ENCODE measurements at places on chromosomes 5 and 9.

GRCh38 chr9:133519693-133520092 is 5.1 kb downstream of the MYMK start:
- no peak for DNase-seq

DNA sequence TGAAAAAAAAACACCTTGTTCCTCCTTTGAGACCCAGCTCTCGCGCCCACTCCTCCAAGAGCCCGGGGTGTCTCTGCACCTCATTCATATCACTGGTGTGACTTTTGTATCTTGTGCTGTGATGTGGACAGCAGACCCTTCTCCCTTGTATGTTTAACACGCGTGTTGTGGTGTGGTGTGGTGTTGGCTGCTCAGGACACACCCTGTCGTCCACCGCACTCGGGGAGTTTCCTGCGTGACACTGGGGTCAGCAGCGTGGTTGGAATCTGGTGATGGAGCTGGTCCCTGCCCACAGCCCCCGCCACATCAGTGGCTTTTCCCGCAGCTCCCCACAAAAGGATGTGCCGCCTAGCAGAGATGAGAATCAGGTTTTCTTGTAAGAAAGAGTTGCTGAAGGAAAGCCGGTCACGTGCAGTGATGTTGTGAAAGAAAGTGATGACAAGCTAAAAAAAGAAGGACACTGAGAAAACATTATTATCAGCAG is 61.5 kb downstream of the TENT4A start:
- DNase-seq, result no peak

DNA sequence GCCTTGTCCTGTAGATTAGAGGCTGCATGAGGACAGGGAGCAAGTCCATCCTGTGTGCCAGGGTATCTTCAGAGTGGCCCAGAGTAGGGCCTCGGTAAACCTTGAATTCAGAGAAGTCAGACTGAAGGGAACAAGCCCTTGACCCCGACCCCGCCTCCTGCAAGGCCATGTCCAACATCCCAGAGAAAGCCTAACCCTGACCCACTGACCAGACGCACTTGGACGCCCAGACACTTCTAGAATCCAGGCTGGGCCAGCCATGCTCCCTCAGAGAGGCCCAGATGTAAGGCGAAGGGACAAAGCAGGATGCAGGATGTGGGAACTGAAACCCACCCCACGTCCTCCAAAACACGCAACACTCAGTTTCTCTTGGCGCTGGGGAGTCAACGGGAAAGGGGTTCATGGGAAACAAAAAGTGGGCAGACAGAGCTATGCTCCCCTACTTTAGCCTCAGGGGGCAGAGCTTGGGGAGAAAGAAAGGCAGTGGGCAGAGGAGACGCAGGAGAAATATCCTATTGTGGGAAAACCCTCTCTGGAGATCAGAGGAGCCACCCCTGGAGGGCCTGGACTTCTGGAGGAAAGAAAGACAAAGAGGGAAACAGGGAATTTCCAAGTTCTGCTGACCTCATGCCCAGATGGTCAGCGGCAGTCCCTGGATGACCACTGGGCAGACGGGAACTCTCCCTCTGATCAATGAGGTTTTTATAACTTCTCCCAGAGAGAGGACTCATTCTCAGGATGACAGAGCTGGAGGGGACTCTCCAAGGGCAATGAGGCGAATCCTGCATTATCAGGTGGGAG is 13.0 kb downstream of the TNIP1 start:
- no peak for DNase-seq

DNA sequence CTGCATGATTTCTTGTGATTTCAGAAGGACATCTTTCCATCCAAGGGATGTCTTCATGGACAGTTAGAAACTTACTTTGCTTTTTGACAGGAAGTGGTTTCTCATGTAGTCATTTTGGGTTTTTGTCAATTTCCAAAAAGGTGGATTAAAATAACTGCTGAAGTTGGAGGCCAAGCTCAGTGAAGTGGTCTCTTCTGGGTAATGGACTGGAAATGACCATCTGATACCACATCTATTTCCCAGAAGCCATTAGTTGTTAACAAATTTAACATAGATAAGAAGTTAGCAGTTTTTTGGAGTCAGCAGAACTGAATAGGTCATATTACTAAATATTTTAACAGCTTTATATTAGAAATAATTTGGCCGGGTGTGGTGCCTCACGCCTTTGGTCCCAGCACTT is 86.2 kb upstream of the MYO10 start:
- DNase-seq, result no peak

DNA sequence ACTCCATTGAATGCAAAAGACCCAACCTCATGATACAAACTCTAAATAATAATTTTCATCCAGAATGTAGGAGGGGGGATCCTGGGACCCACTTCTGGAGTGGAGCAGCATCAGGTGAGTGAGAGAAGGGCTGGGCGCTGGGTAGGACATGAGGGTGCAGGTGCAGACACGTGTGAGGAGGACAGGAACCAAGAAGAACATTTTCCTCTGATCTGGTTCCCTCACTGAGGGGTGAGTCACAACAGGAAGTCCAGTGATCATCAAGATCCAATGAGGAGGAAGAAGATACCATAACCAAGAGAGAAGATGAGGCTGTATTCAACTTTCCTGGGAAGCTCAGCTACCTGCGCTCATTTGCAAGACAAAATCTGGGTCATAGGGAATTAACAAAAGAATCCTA is 57.4 kb downstream of the SFXN1 start:
- DNase-seq, result no peak

DNA sequence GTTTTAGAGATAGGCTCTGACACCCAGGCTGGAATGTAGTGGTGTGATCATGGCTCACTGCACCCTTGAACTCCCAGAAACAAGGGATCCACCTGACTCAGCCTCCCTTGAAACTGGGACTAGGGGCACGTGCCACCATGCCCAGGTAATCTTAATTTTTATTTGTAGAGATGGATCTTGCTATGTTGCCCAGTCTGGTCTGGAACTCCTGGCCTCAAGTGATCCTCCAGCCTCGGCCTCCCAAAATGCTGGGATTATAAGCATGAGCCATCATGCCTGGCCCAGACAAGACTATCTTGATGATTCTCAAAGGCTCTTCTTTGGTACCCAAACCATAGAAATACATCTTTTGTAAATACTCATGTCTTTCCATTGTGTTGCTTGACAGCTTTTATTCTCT is 10.8 kb downstream of the OSMR start:
- DNase-seq, result no peak

DNA sequence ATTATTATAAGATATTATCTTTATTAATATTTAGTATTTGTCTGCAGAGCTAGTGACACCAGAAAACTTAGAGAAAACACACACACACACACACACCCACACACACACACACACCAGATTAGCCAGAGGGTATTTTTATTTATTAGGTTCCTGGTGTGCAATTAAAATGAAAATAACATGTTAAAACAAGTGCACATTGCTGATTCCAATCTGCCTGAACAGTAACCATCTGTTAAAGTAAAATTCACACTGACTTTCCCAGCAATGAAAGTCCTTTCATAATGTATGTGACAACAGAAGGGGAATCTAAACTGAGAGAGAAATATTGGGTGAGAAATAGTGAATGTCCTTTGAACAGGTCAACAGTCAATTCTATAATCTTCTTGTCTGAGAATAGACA is 2323.5 kb upstream of the ACO1 start:
- DNase-seq, result no peak

- DNase-seq, result no peak
Measured at GRCh38 chr5:154761046-154761736, 6.0 kb downstream of the LARP1 start.

DNA sequence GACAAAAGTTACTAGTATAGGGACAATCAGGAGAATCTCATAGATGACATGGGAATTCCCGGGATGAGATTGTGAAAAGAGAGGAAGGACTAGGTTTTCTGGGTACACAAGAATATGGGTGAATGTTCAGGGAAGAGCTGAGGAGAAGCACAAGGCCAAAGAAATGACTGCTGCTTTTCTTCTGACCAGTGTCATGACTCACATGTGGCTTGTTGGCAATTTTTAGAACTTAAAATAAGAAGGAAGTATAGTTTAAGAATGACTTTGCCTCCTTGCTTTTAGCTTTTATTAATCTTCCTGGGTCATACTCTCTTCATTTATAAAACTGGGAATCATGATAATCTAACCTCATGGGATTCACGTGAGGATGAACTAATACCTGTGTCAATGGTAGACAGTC is 652.4 kb upstream of the MEF2C start:
- DNase-seq, result no peak

DNA sequence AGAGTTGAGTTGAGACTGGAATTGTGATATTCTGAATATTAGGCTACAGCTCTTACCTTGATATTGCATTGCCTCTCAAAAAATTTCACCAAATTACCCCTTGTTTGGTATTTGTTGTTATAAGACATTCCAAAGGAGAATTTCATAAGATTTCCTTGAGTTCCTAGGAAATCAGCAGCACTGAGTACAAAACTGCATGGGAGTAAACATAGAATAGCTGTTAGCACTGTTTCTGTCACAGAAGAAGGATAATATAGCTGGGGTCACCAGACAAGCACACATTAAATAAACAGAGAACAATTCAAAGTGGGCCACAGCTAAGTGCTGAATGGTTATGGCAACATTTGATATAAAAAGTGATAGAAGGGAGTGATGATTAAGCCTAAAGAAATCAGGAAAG is 724.3 kb downstream of the PRELID2 start:
- no peak for DNase-seq

- DNase-seq, result no peak
Measured at GRCh38 chr9:74953235-74953751, 581 bp upstream of the C9orf40 start.

DNA sequence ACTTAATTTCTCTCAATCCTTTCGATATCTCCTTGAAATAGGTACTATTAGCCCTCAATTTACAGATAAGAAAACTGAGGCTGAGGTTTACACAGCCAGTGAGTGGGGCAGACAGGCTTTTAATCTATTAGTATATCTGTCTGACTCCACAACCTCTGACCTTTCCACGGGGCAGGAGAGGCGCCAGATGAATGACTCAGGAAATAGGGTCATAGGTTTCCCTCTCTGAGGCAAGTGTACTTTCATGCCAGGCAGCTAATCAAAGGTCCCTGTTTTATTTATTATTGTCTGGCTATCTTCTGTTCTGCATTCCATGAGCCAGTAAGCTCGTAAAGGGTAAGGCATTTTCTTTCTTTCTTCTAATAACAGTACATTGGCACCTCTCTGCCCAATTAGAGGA is 79.6 kb upstream of the KLF4 start:
- DNase-seq, result no peak

DNA sequence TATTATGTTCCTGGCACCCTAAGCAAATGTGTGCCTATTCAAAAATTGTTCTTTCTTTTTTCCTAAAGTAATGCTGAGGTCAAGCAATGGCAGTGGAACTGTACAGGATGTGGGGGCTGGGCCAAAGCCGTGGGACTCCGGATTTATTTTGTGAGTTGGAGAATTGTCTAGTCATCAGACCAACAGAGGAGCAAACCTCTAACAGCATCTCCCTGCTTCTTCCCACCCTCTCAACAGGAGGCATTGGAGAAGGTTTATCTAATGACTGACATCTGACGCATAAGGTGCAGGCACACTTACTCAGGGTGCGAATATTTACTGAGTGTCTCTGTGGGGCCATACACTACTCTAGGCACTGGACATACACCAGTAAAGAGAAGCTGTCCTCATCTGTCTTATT is 38.6 kb downstream of the MARCHF11 start:
- no peak for DNase-seq

GRCh38 chr9:37030611-37030939 is 3.5 kb downstream of the PAX5 start:
- no peak for DNase-seq

GRCh38 chr5:173875189-173875588 is 13.0 kb upstream of the CPEB4 start:
- no peak for DNase-seq

DNA sequence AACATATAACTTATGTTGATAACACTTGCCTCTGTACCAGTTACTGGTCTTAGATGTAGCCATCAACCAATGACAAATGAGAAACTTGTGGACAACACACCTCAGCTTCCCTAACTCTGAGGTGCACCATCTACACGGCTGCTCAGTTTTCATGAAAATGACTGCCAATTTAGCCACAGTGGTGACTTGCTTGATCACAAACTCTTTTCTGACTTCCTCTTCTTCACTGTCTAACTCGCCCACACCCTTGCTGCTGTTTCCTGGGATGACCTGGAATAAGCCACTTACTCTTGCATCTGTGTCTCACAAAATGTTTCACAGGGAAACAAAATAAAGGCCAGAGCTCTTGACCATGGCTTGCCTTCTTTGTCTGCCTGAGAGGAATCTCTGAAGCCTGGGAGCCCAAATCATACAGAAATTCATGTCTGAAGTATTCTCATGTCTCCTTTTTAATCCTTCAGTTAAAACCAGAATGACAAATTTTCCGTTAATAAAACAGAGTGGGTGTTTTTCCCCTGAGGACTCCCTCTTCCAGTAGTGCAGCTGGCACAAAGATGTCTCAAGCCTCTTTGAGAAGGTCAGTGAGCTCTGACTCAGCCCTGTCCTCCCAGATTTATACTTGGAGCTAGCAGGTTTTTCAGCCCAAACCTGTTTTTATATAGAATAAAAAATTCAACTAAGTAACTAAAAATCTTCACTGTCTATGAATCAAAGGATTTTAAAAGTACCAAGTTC is 126.5 kb upstream of the PAM start:
- DNase-seq, result no peak

- no peak for DNase-seq
Measured at GRCh38 chr5:15807871-15808270, 307.9 kb downstream of the FBXL7 start.

- DNase-seq, result no peak
Measured at GRCh38 chr9:93231121-93231694, 47.3 kb downstream of the WNK2 start.

DNA sequence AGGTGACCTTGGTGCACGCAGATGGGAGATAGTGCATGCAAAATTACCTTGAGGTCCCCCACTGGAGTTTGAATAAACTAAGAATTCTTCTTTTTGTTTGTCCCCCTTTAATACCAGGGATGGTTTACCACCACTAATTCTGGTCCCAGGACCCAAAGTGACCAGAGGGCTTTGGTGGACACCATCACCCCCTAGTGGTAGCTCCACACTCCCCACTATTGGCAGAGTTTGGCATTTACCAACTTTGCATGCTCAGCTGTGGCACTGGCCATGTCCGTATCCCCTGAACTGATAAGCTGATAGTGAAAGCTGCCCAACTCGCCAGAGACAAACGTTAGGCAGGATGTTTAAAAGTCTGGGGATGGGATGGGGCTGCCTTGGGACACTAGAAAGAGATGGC is 3.3 kb downstream of the ASTN2 start:
- DNase-seq, result no peak

GRCh38 chr5:150213530-150213929 is 23.7 kb downstream of the SLC6A7 start:
- DNase-seq, result no peak

All from stimulated activated CD8-positive, alpha-beta memory T cell treated with anti-CD3 and anti-CD28 coated beads, Interleukin-4, amount 100 ng/mL, for 1 hour (primary cell).